ENCODE measurements at places on chromosomes 2 and 18.

- no peak for DNase-seq
These were observed 7.7 kb downstream of the TSHZ1 start for GRCh38 chr18:75218065-75218923.

GRCh38 chr18:63799189-63799588 is 24.0 kb downstream of the SERPINB7 start:
- no peak for DNase-seq

- no peak for DNase-seq
These were observed 33.6 kb downstream of the DGKD start for GRCh38 chr2:233387667-233388528.

GRCh38 chr18:5173646-5174045 is 23.4 kb downstream of the AKAIN1 start:
- DNase-seq: no peak

DNA sequence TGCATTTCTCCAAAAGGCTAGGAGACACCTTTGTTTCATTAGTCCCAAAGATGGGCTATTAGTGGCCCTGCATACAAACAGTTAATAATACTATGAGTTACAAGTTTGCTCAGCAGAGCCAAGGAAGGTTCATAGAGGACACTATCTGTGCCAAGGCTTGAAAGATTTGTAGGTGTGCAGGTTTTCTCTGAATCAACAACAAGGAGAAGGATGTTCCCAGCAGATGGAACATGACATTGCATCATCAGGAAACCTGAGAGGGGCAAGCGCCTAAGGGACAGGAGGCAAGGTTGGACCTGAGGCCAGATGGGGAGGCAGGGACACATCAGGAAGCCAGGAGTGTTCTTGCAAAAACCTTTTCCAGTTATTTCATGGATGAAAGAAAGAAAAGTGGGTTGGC is 35.4 kb upstream of the STK17B start:
- no peak for DNase-seq

DNA sequence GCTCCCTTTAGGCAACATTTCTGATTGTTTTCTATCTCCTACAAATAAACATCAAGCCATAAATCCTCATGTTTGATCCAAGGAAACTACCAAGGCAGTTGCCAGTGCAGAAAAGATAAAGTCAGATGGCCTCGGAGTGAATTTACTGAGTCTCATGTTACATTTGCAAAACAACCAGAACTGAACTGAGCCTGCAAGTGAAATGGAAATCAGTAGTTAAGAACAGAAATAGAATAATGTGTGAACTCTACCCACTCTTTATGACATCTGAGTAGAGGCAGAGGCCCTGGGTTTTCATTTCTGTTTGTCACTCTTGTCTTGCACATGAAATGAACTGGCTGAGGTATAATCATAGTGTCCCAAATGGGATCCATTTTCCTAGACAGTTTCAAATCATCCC is 20.4 kb upstream of the DAPL1 start:
- no peak for DNase-seq

- no peak for DNase-seq
These were observed 260.6 kb downstream of the CLIP4 start for GRCh38 chr2:29375843-29376242.

GRCh38 chr2:143793381-143793780 is 664.2 kb downstream of the ARHGAP15 start:
- DNase-seq: no peak

All from OCI-M1 (cell line).